ENCODE measurements at places on chromosomes 1 and 21. TPM values are rescaled to one million over a fixed set of nuclear protein-coding genes. Genes with fewer than 3 reads are reported as not detected.

Gene KRTAP11-1
- not detected for total RNA-seq

Gene ARMH1
- total RNA-seq: 0.33 TPM

Gene METTL18
- total RNA-seq: 5.9 TPM

Gene SLC16A4
- total RNA-seq: 1.4 TPM

Gene NFIA
- 40.5 TPM for total RNA-seq

Gene ANKRD45
- total RNA-seq: not detected

Gene LCE3D
- not detected for total RNA-seq

Gene USP33
- total RNA-seq: 60.7 TPM

Gene AADACL3
- total RNA-seq: not detected

Gene NES
- total RNA-seq: 81.7 TPM

Gene TRIM45
- total RNA-seq: 0.98 TPM

Gene MYCL
- 2.9 TPM for total RNA-seq

Gene TSPEAR
- total RNA-seq: not detected

Gene LIPI
- not detected for total RNA-seq

Gene OSCP1
- 4.1 TPM for total RNA-seq

Gene BCAR3
- total RNA-seq: 57.5 TPM

Gene UBE2U
- total RNA-seq: not detected

Gene ZNF683
- not detected for total RNA-seq

Gene C4BPB
- 0.10 TPM for total RNA-seq

Gene LGR6
- not detected for total RNA-seq

Gene PEAR1
- 46.9 TPM for total RNA-seq

Gene TNN
- not detected for total RNA-seq

Gene EPB41
- total RNA-seq: 26.8 TPM

Gene TTC13
- 18.2 TPM for total RNA-seq

Gene LAX1
- 0.10 TPM for total RNA-seq

Gene S100B
- total RNA-seq: not detected

Gene HUNK
- total RNA-seq: under 0.01 TPM

Gene MXRA8
- 1.6 TPM for total RNA-seq

Gene L1TD1
- not detected for total RNA-seq

Gene CYP4X1
- 3.3 TPM for total RNA-seq

Gene PRAMEF26
- not detected for total RNA-seq

Gene SLC2A1
- 86.9 TPM for total RNA-seq

Gene OR2T11
- total RNA-seq: not detected

Gene B4GALT2
- total RNA-seq: 109 TPM

Gene TRIM58
- 0.33 TPM for total RNA-seq

Gene CDC20
- 73.2 TPM for total RNA-seq

Gene FMO4
- total RNA-seq: 1.2 TPM

Gene UMODL1
- not detected for total RNA-seq

Gene LCE3B
- total RNA-seq: not detected

Gene ADGRB2
- 0.65 TPM for total RNA-seq

Gene C1QB
- not detected for total RNA-seq

Gene KRTAP19-6
- not detected for total RNA-seq

Gene POTED
- not detected for total RNA-seq

Gene BMP8B
- under 0.01 TPM for total RNA-seq

Gene NBPF4
- total RNA-seq: not detected

Gene ALX3
- total RNA-seq: not detected

Gene INTS7
- 18.2 TPM for total RNA-seq

Gene FOXD3
- not detected for total RNA-seq

Gene SAMSN1
- 4.9 TPM for total RNA-seq

Gene AMY2B
- 2.6 TPM for total RNA-seq

Gene DIRAS3
- total RNA-seq: 0.98 TPM

Gene CD247
- total RNA-seq: not detected

Gene ADAM30
- not detected for total RNA-seq

Gene TMCC2
- 2.0 TPM for total RNA-seq

Gene MMEL1
- total RNA-seq: 0.38 TPM

Gene VWA5B1
- total RNA-seq: not detected

Gene OR14A16
- total RNA-seq: not detected

Gene BTBD19
- 32.7 TPM for total RNA-seq

Gene UBAP2L
- 129 TPM for total RNA-seq

Gene ADIPOR1
- total RNA-seq: 140 TPM
